Central memory CD8-positive, alpha-beta T cell (primary cell): ENCODE measurements at places on chromosomes 2 and 18.

DNA sequence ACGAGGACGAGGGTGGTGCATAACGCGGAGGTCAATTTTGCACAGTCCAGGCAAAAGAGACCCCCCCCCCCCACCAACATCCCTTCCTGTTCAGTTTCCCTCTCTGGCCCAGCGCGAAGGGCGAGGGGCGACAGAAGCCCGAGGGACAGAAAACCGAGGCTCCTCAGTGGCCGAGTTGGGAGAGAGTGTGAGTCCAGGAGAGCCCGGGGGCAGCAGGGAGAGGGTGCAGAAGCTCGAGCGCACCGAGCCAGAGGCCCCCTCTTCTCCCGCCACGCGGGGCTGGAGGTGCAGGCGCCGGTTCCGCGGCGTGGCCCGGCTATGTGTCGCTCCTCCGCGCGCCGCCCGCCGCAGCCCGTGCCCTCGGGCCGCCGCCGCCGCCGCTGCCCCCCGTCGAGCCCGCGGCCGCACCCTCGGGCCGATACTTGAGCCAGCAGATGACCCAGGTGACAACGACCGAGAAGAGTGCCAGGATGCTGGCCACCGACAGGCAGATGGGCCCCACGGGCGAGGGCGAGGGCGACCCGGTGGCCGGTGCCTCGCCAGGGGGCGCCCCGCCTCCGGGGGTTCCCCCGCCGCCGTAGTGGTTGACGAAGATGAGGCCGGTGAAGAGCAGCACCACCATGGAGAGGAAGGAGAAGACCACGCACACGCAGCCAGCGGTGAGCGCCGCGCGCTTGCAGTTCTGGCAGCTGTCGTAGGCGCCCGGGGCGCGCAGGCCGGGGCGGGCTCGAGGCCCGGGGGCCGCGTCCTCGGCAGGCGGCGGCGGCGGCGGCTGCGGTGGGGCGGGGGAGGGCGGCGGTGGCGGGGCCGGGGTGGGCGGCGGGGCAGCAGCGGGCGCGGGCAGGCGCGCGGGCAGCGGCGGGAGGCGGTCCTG, 20.2 kb upstream of the PAX3 start:
- DNase-seq = no peak

GRCh38 chr18:48948112-48949049, 2.4 kb downstream of the SMAD7 start:
- DNase-seq = peak; percentile 42

DNA sequence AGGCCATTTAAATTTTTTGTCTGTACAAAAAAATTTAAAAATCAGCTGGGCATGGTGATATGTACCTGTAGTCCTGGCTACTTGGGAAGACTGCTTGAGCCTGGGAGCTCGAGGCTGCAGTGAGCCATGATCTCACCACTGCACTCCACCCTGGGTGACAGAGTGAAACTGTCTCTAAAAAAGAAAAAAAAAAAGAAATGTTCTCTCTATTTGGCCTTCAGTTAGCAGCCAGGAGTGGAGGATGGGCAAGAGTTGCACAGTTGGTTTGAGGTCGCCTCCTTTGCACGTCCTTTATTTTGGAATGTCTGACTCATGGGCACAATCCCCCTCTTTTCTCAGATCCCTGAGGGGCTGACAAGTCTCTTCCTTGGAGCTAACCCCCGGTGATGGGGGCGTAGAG, 26.3 kb downstream of the ITM2C start:
- no peak for DNase-seq

DNA sequence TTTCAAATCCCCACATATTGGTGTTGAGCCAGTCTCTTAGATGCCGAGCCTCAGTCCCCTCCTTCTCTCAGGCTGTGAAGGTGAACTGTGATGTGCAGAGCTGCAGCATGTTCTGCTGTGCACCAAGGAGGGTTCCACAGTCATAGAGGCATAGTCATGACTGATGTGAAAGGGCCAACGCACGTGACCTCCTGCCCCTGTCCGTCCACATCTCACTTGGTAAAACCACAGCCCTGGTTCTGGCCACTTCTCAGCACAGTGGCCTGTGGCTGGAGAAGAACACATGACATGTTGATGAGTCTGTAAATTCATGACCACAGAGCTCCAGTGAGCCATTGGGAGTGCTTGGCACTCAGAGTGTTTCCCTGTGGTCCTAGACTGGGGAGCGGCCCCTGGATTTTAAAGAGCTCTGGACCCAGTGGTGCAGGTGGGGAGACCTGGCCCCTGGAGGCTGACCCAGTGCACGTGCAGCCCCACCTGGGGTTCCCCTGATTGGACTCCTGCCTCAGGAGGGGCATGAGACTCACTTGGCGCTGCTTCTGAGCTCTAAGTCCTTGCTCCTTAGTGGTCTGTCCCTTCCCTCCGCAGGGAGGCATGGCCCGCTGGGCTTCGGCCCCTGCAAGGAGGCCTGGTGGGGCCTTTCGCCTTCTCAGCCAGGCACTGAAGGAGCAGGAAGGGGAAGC, 25.3 kb downstream of the INPP4A start:
- DNase-seq = no peak

- DNase-seq = no peak
Measured at GRCh38 chr18:28158083-28158581, 18.8 kb downstream of the CDH2 start.

DNA sequence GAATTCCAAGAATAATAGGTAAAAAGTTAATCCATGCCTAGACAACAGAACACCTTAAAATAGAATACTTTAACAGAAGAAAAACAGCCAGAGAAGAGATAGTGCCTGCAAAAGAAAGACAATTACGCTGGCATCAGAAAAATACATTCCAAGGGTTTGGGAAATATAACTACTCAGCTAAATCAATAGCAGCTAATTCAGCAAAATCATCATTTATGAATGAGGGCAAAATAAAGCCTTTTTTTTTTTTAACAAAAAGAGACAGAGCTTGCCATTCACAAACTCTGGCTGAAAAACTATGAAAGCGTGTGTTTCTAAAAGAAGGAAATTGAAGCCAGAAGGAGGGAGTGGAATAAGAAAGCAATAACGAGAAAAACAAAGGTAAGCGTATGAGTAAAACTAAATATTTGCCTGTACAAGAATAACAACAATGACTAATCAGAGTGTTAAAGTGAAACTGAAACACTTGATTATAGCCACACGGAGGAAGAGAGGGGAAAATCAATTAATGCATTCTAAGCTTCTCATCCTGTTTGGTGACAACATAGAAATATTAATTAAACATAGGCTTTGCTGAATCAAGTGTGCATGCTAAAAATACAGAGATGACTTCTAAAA, 90.2 kb downstream of the EHD3 start:
- DNase-seq = no peak

DNA sequence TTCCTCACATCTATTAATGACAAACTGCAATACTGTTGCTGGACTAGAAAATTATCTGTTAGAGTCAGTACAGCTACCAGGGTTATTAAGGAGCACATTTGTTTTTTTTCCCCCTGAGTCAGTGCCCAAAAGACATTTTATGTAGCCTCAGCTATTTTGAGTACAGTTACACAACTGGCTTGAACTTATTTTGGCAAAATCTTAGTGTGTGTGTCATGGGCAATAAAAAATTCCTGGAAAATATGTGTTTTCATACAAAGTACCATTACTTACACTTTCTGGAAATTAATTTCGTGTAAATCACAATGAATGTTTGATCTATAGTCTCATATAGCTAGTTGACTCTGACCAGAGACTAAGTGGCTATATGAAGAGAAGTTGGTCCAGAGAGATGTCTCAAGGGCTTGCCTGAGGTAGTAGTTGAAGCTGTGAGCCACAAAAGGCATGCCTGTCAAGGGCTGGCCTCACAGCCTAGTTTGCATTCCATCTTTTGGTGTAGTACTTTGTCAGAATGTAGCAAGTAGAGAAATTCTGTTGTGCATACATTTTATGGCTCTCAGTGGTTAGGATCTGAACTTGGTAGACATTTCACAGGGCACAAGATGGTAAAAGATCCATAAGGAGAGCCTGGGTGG, 283.4 kb downstream of the MTX2 start:
- DNase-seq = no peak

GRCh38 chr2:142874293-142874814, 3.1 kb upstream of the KYNU start:
- no peak for DNase-seq

DNA sequence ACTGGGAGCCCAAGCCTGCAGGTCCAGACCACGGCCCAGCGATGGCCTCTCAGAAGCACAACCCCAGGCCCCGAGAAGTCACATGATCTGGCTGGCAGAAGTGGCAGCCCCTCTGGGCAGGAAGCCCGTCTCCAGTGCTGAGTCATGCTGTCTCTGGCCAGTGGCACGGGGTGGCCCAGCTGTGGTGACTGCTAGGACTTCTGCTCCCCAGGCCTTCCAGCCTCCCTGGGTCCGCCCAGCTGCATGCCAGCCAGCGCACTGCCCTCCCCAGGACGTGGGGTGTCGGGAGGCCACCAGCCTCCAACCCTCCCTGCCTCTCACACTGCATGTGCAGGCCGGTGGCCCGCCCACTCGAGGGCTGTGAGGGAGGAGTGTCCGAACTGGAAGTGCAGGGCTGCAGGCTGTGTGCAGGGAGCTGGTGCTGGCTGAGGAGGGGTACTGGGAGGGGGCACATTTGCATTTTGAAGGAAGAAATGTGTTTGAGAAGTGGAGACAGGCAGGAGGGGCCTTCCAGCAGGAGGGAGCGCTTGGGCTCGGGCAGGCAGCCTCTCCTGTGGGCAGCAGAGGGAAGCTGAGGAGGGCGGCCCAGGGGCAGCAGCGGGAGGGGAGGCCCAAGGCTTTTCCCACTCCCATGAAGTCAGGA, 17.0 kb upstream of the HPCAL1 start:
- no peak for DNase-seq

DNA sequence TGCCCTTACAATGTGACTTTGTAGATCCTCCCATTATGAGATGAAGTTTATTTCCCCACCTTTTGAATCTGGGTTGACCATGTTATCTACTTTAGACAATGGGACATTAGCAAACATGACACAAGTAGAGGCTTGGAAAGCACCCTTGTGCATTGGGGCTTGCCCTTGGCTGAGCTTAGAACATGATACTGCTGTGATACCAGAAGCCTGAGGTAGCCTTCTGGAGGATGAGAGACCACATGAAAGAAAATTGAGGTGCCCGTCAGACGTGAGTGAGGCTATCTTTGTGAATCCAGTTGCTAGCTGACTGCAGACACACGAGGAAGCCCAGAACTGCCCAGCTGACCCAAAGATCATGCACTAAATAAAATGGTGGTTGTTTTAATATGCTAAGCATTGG, 341.2 kb downstream of the CYP26B1 start:
- no peak for DNase-seq

DNA sequence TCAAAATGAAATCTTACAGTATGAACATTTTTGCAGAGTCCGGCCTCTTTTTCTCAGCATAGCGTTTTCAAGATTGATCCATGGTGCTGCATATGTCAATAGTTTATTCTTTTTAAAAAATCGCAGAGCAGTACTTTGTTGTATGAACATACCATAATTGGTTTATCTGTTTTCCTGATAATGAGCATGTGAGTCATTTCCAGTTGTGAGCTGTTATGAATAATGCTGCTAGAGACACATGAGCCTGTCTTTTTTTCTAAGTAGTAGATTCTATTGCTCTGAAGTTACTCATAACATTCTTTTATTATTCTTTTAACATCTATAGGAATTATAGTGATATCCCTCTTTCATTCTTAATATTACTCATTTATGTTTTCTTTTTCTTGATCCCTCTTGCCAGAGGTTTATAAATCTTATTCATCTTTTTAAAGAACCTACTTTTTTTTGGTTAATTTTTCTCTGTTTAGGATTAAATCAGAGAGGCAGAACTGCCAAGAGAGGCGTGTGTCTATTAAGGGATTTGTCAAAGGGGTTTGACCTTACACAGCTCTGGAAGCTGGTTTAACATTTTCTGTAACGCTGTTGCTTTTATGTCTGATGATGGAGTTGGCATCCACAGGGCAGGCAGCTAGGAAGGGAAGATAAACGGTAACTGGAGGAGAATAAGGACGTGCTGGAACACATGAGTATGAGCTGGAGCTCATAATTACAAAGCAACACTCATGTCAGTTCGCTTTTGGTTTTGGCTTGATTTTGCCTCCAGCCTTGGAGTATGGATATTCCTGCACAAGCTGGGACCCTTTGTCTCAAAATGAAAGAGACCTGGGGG, 47.4 kb downstream of the MGAT5 start:
- no peak for DNase-seq

- no peak for DNase-seq
Measured at GRCh38 chr2:164706522-164706921, 85.2 kb upstream of the GRB14 start.

DNA sequence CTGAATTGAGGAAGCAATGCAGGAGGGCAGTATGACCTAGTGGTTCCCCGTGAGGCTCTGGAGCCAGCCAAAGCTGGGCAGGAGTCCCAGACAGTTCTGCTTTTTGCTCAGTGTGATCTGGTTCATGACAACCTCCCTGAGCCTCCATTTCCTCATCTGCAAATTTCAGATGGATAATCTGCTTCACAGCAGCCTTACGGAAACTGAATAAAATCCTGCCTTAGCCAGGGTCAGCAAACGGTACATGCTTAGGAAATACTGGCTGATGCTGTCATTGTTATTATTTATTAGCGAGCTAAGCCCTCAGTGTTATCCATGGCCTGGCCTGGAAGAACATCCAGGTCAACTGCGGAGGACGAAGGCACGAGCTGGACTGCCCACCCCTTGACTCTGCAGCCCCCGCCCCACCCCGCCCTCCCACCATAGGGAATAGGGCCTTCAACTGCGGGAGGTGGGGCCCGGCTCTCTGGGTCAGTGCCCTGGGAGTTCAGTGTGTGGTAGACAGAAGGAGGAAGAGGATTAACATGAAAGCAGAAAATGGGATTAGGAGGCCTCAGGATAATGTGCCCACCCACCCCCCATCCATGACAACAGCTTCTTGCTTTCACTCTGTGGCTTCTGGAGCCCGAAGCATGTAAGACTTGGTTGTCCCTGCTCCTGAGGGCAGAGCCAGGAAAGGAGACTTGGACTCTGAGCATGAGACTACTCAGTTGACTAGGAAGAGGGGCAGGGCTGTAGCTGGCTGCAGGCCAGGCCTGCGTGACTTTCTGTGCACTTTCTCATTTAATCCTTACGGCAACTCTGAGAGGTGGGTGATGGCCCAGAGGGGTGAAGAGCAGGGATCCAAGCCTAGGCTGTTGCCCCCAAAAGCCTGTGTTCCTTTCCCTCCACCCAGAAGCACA, 13.1 kb downstream of the PKDCC start:
- DNase-seq = no peak

- DNase-seq = no peak
Measured at GRCh38 chr2:104545055-104545454, 308.9 kb upstream of the POU3F3 start.

GRCh38 chr18:27662949-27663348, 477.8 kb upstream of the CHST9 start:
- DNase-seq = no peak
